NCI-H2029 treated with DMSO at 0.1 percent for 48 hours (cell line): ENCODE measurements at places on chromosomes 11 and 22.

DNA sequence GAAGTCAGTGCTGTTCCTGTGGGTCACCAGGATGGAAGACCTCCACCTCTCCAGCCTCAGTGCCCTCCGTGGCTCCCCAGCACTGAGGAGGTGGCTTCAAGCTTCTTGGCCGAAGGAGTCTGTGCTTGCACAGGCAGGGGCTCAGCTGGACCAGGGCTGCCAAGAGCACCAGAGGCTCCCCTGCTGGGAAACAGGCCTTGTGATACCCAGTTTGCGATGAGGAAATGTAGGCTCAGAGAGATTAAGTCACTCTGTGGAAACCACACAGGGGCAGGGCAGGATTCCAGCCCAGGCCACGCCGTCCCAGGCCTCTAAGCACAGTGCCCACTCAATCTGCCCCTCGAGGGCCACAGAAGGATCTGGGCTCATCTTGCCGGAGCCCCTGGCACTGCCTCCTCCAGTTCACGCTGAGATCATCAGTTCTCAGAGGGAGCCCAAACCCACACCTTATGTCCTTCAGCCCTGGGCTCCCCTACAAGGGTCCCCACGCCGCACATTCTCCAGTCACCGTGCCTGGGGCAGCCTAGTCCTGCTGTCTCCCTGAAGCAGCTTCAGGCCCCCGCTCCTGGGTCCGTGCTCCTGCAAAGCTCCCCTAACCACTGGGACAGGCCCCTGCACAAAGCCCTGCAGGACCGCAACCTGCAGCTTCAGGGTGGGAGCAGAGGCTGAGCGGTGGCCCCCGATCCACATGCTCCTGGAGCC is 21.6 kb downstream of the ANO1 start:
- no peak for DNase-seq

DNA sequence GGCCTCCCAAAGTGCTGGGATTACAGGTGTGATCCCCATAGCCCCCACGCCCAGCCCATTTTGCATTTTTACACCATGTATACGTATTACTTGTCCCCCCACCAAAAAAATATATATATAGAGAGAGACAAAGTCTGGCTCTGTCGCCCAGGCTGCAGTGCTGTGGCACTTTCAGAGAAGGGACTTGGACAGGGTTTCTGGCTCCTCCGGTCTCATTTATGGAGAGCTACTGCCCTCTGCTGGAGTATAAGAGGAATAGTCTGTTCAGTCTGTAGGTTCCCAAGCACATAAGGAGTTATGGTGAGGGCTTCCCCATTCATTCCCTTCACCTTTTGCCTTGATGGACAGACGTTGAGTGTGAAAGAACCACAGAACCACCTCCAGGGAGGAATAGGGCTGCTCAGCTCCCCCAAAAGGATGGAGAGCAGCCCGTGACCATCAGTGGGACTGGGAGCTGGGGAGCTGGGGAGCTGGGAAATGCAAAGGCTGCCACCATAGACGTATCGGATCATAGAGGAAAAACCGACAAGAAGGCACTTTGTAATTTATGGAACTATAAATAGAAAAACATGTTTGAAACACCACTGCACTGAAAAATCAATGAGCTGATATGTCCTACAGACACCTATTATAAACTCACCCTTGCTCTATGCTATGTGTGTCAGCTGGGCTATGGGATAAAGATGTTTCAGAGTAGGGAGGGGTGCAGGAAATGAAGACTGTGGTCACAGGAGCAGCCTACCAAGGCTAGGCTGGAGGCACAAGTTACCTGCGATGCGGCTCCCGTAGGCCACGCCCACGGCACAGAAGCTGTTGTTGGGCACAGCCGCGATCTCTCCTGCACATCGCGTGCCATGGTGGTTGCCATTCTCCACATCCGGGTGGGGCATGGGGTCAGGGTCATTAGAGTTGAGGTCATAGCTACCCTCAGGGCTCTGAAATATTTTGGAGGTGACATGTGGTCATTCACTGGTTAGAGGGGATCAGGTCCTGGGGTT is 5.2 kb downstream of the PCSK7 start:
- DNase-seq, result peak; percentile 92

GRCh38 chr11:9180784-9181183 is 84.4 kb downstream of the DENND5A start:
- no peak for DNase-seq

GRCh38 chr11:1384199-1384970 is 5.3 kb upstream of the BRSK2 start:
- DNase-seq, result no peak

DNA sequence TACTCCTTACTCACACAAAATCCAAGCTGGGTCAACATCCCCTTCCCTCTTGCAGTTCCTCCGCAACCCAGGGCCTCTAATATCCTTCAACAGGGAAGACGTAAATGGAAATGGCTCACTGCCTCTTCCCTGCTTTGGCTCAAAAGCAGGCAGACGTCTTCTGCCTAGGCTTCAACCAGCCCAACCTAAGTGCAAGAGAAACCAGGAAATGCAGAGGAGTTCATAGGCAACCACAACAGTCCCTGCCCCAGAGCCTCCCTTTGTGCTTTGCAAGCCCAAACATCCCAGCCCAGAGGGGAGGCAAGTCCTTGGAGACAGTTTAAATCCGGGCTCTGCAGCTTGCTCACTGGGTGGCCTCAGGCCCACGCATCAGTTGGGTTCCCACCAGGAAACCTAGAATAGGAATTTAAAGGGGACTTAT is 33.3 kb downstream of the CD6 start:
- DNase-seq, result no peak

DNA sequence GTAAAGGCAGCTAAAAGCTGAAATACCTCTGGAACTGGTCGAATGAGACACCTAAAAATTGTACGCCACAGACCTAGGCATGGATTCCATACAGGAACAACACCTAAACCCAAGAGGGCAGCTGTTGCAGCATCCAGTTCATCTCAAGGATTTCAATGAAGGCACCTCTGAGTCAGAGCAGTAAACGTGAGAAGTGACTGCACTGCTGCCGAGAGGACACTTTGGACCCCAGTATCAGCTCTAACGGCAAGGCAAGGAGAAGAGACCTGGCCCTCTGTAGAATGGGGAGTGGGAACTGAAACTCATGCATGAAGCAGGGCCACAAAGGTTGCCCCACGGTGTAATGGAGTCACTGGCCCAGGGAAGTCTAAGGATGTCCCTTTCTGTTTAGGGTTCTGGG is 23.9 kb downstream of the MAP6 start:
- DNase-seq, result no peak
